Activated CD8-positive, alpha-beta memory T cell treated with anti-CD3 and anti-CD28 coated beads, Interleukin-2, amount 10 ng/mL, durations not matched to agents 7 days and 5 days (primary cell): ENCODE measurements at places on chromosomes 13 and 19. TPM values are rescaled to one million over a fixed set of nuclear protein-coding genes. Genes with fewer than 3 reads are reported as not detected.

- no peaks in the 10 kb centered on the region for H3K4me1 ChIP-seq
- H3K4me3 ChIP-seq: no peak overlapping the region
- DNase-seq: no peak
- peaks cover 15% of the 10 kb centered on the region for H3K27me3 ChIP-seq
- H3K27ac ChIP-seq: no peak overlapping the region
Measured at GRCh38 chr13:39130301-39130700, 92.0 kb downstream of the NHLRC3 start.

GRCh38 chr13:61246351-61246750 lies 169.3 kb downstream of the PCDH20 start:
- DNase-seq: no peak
- H3K36me3 ChIP-seq: no peaks in the 10 kb centered on the region
- no peaks in the 10 kb centered on the region for H3K27me3 ChIP-seq
- no peaks in the 10 kb centered on the region for H3K4me1 ChIP-seq
- H3K4me3 ChIP-seq: no peak overlapping the region

- no peaks in the 10 kb centered on the region for H3K4me1 ChIP-seq
- no peaks in the 10 kb centered on the region for H3K27me3 ChIP-seq
- no peak for DNase-seq
- no peak overlapping the region for H3K4me3 ChIP-seq
- H3K36me3 ChIP-seq: no peaks in the 10 kb centered on the region
Measured at GRCh38 chr13:61727767-61728166, 312.1 kb upstream of the PCDH20 start.

- DNase-seq: no peak
- H3K4me3 ChIP-seq: no peak overlapping the region
- H3K4me1 ChIP-seq: no peaks in the 10 kb centered on the region
- no peaks in the 10 kb centered on the region for H3K27me3 ChIP-seq
Measured at GRCh38 chr19:21127001-21127400, 14.8 kb upstream of the ZNF431 start.

DNA sequence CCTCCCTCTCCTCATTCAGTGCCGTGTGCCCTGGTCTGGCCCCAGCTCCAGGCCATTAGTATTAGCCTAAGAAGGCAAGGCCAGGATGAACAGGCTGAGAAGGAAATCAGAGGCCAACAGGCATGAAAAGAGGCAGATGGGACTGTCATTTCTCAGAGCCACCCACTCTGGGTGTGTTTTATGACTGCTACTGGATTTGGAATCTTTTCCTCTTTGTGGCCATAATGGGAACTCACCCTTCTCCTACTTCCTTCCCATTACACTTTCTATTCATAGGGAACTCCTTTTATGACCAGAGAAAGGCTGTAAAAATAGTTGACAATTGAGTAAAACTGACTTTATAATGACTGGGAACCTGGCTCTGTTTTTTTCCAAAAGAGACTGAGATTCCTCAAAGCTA lies 17.7 kb downstream of the CEACAM8 start:
- DNase-seq: no peak
- peaks cover 39% of the 10 kb centered on the region for H3K27me3 ChIP-seq
- H3K4me1 ChIP-seq: no peaks in the 10 kb centered on the region
- no peak overlapping the region for H3K4me3 ChIP-seq

DNA sequence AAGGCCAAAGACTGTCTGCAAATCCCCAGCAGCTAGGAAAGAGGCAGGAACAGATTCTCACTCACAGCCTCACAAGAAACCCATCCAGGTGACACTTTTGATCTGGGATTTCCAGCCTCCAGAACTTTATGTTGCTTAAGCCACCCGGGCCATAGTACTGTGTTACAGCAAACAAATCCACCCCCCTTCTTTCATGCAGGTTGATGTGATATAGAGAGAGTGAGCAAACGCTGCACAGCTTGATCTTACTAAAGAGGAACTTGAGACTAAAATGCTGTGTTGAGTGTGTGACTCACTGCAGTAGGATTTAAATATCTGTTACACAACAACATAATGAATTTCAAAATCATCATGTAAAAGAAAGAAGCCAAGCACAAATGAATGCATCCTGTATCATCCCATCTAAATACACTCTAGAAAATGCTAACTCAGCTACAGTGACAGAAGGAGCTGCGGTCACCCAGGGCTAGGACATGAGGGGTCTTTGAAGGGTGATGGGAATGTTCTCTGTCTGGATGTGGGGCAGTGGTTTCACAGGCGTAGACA lies 32.2 kb downstream of the RCBTB2 start:
- peaks cover 90% of the 10 kb centered on the region for H3K4me1 ChIP-seq
- no peak overlapping the region for H3K27ac ChIP-seq
- H3K4me3 ChIP-seq: no peak overlapping the region
- no peak for DNase-seq

DNA sequence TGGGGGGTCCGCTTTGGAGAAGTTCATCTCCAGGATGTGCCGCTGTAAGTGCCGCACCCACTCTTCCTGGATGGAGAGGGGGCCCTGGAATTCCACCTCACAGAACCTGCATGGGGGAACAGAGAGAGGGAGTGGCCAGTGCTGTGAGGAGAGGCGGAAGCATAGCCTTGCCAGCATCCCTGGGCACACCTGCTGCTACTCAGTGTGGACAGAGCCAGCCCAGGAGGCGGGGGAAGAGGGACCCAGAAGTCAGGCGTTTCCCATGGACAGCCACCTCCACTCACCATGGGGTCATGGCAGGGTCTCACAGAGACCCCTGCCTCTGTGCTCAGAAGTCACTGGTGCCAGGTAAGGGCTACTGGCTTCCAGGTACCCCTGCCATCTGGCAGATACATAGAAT lies 4.3 kb upstream of the AKAP8L start:
- no peak for DNase-seq
- no peak overlapping the region for H3K27ac ChIP-seq
- no peaks in the 10 kb centered on the region for H3K27me3 ChIP-seq
- H3K4me1 ChIP-seq: peaks cover 15% of the 10 kb centered on the region

DNA sequence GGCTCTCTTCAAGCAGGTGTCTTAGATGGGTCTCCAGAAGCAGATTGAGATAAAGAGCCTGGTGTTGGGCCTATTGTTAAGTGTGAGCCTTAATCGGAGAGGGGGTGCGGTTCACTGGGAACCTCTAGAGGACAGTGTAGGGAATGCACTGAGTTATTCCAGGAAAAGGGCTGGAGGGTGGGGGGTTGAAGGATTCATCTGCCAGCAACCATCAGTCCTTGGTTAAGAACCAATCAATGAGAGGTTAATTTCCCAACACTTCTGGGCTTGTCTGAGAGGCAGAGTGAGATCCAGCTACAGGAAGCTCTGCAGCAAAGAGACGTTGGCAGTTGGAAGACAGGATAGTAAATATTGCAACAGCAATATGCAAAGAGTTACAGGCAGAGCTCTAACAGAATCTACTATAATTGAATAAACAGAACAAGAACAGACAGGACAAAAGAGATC lies 28.7 kb downstream of the CYP4F2 start:
- H3K4me3 ChIP-seq: no peak overlapping the region
- no peak overlapping the region for H3K27ac ChIP-seq
- DNase-seq: no peak

DNA sequence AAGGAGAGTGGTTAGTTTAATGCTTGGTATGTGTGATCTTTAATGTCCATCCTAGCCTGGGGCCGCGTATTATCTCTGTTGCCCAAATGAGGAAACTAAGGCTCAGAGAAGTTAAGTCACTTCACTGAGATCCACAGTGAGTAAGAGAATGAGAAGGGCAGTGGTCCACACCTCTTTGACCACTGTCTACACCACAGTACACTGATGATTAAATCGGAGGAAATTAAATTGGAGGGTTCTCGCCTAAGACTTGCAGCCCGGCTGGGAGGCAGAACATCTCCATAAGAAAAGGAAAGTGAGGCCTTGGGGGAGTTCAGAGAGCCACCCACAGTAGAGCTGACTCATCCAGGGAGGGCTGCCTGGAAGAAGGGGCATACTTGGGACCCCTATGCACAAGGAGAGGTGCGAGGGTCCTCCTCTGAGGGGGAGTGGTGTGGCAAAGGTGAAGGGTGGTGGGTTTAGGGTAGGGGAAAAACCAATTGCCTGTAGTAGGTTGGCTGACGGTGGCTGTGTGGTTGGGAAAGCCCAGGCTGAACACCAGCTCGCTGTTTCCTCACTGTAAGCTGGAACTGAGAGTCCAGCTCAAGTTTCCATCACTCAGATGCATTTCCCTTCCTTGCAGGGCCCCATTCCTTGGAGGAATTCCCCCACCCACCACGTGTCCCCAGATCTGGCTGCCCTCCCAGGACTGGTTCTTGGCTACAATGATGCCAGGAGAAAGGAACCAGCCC lies 15.0 kb upstream of the DHRS12 start:
- H3K4me3 ChIP-seq: no peak overlapping the region
- H3K27me3 ChIP-seq: no peaks in the 10 kb centered on the region
- peaks cover 56% of the 10 kb centered on the region for H3K4me1 ChIP-seq
- H3K36me3 ChIP-seq: no peaks in the 10 kb centered on the region
- H3K27ac ChIP-seq: no peak overlapping the region
- DNase-seq: no peak

- no peaks in the 10 kb centered on the region for H3K36me3 ChIP-seq
- H3K27ac ChIP-seq: no peak overlapping the region
- no peak overlapping the region for H3K4me3 ChIP-seq
- no peaks in the 10 kb centered on the region for H3K27me3 ChIP-seq
Measured at GRCh38 chr13:107043021-107043956, 475.4 kb upstream of the ARGLU1 start.

DNA sequence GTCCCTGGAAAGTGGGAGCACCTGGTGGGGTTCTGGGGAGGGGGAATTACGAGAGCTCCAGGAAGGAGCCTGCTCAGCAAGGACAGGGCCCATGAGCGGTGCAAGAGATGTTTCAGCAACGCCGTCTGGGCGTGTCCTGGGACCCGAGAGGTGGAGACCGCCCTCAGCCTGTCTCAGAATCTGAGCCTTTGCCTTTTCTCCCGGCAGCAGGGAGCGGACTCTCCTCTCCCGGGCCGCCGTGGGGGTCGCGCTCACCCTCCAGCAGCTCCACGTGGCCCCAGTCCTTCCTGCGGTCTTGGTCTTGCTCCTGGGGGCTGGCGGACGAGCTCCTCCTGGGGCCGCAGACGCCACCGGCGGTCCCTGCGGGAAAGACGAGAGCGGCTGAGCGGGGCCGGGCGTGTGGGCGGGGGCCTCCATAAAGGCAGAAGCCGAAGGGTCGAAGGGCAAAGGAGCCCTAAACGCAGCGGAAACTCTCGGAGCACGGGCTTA lies 714 bp downstream of the POLRMT start:
- DNase-seq: peak; percentile 69
- H3K4me1 ChIP-seq: peaks cover 21% of the 10 kb centered on the region
- peaks cover 11% of the 10 kb centered on the region for H3K36me3 ChIP-seq
- peak overlapping the region; percentile 88 for H3K27ac ChIP-seq

DNA sequence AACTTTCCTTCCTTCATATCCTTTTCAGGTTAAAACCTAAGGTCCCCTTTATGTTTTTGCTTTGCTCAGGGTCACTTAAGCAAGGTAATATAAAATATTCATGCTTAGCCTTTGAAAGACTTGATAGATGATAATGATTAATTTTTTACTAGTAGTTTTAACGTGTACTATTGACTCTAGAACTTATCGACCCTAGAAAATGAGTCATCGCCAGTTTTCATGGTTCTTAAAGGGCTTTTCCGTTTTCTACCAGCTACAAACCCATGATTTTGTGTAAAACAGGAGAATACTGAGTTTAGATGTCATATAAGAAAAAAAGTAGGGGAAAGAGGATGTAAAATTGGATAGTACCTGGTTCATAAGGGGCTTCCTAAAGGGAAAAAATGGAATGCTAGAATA lies 75.7 kb downstream of the DHRS12 start:
- H3K27ac ChIP-seq: no peak overlapping the region
- no peak overlapping the region for H3K4me3 ChIP-seq
- peaks cover 8% of the 10 kb centered on the region for H3K4me1 ChIP-seq
- no peak for DNase-seq
- H3K27me3 ChIP-seq: no peaks in the 10 kb centered on the region

- H3K27ac ChIP-seq: no peak overlapping the region
- no peaks in the 10 kb centered on the region for H3K4me1 ChIP-seq
- peaks cover 40% of the 10 kb centered on the region for H3K27me3 ChIP-seq
- no peaks in the 10 kb centered on the region for H3K36me3 ChIP-seq
- H3K4me3 ChIP-seq: no peak overlapping the region
Measured at GRCh38 chr13:77537289-77537919, 1.9 kb downstream of the SCEL start.

DNA sequence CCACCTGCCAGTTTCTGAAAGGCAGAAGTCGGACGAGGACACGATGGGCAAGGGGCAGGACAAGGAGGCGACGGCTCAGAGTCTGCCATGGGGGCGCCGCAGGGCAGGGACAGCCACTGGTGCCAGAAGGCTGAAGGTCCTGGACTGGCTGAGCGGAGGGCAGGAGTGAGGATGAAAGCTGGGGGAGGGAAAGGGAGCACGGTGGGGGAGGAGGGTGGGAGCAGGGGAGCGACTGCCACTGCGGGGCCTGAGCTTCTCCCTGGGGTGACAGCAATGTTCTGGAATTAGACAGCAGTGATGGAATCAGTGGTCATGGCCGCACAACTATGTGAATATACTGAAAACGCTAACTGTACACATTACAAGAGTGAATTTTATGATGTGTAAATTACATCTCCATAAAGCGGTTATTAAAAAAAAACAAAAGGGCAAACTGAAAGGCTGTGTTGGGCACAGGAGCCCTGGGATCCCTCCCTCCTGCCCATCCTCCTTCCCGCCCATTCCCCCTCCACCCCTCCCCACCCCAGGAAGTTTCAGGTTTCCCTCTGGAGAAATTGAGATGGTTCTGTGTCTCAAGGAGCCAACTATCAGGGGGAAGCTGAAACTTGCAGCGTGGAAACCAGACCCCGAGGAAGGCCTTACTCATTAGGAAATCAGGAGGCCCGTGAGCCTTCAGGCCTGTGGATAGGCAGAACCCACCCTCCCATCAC lies 15.9 kb downstream of the MLLT1 start:
- peaks cover 16% of the 10 kb centered on the region for H3K36me3 ChIP-seq
- no peak overlapping the region for H3K4me3 ChIP-seq
- DNase-seq: no peak
- peaks cover 15% of the 10 kb centered on the region for H3K4me1 ChIP-seq
- no peaks in the 10 kb centered on the region for H3K27me3 ChIP-seq
- no peak overlapping the region for H3K27ac ChIP-seq

The LRRC8E gene
- total RNA-seq: not detected
